Lung microvascular endothelial cell (primary cell): ENCODE measurements at places on chromosomes 2 and 18.

GRCh38 chr18:79738041-79738461, 58.4 kb downstream of the CTDP1 start:
- no peak for DNase-seq

- peak; percentile 46 for DNase-seq
These were observed 1.3 kb downstream of the CCDC68 start for GRCh38 chr18:54957996-54958395.

- DNase-seq = no peak
These were observed 12.5 kb upstream of the HOXD1 start for GRCh38 chr2:176175709-176176607.

DNA sequence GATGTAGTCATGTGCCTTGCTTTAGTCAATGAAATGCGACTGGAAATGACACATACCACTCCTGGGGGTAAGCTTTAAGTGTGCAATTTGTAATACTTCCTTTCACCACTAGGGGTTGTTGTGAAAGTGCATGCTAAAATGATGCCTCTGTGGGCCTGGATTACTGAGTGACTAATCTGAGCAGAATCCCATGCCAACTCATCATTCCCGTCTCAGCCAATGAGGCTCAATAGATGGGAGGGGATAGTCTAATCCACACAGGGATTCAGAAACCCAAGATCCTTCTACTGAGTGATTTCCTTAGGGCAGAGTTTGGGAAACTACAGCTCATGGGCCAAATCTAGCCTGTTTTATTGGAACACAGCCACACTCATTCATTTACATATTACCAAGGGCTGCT, 54.0 kb downstream of the HRH4 start:
- DNase-seq = peak; percentile 55

- DNase-seq = no peak
These were observed 71.0 kb downstream of the PDE1A start for GRCh38 chr2:182355815-182356214.

GRCh38 chr2:105537920-105538319, 139.1 kb upstream of the FHL2 start:
- no peak for DNase-seq

DNA sequence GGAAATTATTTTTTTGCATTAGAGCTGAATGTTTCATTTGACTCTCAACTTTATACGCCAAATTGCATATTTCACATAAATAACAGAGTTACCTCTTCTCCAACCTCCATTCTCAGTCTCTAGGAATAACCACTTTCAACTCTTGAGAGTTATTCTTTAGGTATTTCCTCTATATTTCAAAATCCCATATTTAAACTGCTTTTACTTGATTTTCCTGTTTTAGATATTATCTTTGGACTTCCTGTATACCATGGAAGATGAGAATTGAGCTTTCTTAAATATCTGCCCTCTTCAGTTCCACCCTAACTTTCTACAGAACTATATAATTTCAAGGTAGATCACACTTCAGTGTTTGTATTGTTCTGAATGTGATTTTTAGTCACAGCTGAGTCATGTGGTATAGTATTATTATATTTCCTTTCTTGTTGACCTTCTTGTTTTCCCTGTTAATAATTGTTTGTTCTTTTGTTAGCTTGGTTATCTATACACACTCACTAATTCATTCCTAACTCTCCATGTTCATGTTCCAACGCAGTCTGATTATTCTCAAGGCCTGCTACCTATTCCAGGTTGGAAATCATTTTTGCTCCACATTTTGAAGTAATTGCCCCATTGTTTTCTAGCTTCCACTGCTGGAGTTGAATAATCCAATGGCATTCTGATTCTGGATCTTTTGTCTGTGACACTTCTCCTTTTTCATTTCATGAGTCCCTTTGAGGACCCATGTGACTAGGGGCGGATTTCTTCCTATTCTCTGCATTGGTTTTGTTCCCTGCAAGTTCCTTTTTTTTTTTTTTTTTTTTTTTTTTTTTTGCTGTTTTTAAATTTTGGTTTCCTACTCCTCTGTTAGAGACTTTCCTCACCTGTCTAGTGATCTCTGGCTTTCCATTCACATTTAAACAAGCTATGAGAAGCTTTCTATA, 156.8 kb upstream of the RBMS1 start:
- DNase-seq = no peak

DNA sequence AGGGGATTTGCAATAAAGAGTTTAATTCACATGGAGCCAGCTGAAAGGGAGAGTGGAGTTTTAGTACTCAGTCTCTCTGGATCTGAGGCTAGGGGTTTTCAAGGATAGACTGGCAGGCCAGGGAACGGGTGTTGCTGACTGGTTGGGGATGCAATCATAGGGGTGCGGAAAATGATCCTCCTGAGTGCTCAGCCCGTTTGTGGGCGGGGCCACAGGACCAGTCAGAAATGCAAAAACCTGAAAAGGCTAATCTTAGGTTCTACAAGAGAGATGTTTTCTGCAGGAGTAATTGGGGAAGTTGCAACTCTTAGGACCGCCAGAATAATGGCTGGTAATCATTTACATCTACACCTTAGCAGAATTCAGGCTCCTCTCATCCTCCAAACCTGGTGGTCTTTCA, 2.5 kb downstream of the NFU1 start:
- DNase-seq = no peak

- no peak for DNase-seq
These were observed 18.3 kb upstream of the ENOSF1 start for GRCh38 chr18:730692-731091.

GRCh38 chr2:167706800-167707199, 540.6 kb downstream of the STK39 start:
- no peak for DNase-seq

DNA sequence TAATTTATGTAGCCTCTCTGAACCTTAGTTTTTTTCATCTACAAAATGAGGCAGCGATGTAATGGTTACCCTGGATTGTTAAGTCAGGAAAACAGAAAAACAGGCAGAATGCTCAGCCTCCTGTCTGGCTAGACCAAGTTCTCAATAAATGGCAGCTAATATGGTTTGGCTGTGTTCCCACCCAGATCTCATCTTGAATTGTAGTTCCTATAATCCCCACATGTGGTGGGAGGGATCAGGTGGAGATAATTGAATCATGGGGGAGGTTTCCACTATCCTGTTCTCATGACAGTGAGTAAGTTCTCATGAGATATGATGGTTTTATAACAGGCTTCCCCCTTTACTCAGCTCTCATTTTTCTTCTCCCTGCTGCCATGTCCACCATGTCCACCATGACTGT, 220.0 kb downstream of the CMPK2 start:
- DNase-seq = no peak

GRCh38 chr2:69545477-69545932, 98.0 kb downstream of the AAK1 start:
- no peak for DNase-seq

GRCh38 chr2:66464930-66465637, 30.2 kb downstream of the MEIS1 start:
- no peak for DNase-seq

DNA sequence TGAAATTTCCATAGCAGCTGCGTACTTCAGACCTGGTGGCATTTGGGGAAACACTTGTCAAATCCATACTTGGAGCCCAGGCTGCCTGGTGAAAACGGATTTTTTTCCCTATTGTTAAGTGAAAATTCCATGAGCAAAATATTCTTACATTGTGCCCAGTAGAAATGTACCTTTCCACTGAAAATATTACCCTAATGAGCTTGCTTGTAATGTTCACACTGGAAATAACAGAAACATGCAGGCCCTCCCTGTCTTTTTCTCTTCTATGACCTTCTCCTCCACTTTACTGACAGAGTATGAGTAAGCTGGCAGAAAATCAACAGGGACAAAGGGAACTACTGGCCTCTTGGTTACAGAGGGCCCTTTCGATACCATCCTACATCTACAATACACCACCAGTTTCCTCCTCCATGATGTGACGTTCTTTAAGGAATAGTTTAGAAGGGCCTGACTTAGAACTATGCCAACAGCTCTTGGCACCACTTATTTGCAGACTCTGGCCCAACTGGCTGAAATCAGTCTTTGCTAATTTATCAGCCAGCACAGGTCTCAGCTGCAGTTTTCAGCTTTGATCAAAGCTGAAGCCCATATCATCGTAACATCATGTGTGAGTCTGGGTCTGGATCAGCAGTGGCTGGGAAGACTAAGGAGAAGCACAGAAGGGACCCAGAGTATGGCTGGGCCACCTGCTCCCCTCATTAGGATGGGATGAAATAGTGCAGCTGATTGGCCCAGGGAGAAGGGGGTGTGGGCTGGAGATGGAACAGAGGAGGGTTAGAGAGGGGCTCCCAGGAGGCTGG, 272.2 kb upstream of the ID2 start:
- no peak for DNase-seq

DNA sequence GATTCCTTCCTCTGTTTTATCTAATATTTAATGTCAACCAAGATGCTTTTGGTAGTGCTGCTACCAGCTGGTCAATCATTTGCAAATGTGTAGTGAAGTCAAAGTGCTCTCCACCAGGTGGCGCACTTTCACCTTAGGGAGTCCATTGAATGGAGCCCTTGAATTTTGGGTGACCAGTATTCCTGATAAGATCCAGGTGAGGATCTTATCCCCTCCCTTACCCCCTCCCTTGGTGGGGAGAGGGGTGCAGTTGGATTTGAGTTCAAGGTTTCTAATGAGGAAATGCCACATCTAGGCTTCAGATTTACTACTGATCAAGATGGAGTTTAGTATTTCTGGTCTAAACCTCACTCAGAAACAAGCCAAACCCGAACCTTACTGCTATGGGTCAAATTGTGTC, 12.0 kb upstream of the E2F6 start:
- peak; percentile 86 for DNase-seq

DNA sequence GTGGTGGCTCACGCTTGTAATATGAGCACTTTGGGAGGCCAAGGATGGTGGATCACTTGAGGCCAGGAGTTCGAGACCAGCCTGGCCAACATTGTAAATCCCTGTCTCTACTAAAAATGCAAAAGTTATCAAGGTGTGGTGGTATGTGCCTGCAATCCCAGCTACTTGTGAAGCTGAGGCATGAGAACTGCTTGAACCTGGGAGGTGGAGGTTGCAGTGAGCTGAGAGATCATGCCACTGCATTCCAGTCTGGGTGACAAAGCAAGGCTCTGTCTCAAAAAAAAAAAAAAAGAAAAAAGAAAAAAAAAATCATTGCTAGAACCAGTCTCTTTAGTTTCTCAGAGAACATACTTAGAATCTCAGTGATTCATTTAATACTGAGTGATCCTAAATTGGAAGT, 217.1 kb downstream of the DYM start:
- DNase-seq = no peak

- DNase-seq = peak; percentile 86
These were observed 87.5 kb upstream of the CTAGE1 start for GRCh38 chr18:22505141-22505591.

DNA sequence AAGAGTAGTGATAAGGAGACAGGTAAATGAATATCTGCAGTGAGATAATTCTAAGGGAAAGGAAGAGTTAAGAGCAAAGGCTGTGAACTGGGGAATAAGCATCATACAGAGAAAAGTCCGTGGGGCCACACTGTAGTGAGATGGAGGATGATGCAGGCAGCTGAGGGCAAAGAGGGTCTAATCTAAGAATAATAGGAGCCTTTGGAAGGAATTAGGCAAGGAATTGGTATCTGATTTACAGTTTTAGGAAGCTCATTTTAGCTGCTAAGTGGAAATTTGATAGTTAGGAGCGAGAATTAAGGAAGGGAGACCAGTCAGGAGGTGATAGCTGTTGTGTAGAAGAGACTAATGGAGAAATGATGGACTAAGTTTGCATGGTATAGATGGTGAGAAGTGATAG, 43.5 kb downstream of the KIF5C start:
- no peak for DNase-seq

DNA sequence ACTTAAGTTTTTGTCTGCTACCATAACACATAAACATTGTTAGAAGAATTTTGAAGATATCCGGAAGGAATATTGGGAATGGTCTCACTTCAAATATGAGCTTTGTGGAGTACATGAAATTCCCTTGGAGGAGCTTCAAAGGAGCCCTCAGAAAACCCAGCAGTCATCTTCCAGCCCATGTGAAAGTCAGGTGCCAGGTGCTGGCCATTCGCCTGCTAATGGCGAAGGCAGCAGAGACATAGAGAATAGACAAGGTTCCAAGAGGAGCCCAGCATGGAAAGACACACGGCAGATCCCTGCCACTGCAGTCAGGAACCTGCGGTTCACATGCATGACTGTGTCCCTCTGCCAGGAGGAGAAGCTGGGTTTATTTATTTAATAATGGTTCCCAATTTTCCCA, 40.0 kb upstream of the EPG5 start:
- DNase-seq = no peak

GRCh38 chr18:12242658-12243260, 11.4 kb upstream of the CIDEA start:
- no peak for DNase-seq

DNA sequence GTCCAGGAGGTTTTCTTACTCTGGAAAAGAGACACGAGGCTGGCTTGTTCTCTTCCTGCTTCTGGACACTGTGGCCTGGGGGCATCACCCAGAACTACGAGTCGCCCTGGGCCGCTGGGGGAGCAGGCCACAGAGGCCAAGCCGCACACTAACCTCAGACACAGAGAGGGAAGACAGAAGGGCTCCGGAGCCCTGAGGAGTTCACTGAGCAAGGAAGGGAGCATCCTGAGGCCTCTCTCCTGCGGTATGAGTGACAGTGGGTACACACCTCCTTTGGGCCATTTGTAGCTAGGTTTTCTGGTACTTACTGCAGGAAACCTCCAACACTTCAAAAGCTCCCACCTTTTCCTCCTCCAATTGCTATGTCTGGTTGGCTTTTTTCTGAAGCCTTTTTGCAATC, 494.1 kb downstream of the DLGAP1 start:
- DNase-seq = no peak

GRCh38 chr2:170813611-170814532, 2.8 kb upstream of the GAD1 start:
- DNase-seq = peak; percentile 61

- no peak for DNase-seq
These were observed 198.5 kb upstream of the SMIM21 start for GRCh38 chr18:75625966-75626365.

DNA sequence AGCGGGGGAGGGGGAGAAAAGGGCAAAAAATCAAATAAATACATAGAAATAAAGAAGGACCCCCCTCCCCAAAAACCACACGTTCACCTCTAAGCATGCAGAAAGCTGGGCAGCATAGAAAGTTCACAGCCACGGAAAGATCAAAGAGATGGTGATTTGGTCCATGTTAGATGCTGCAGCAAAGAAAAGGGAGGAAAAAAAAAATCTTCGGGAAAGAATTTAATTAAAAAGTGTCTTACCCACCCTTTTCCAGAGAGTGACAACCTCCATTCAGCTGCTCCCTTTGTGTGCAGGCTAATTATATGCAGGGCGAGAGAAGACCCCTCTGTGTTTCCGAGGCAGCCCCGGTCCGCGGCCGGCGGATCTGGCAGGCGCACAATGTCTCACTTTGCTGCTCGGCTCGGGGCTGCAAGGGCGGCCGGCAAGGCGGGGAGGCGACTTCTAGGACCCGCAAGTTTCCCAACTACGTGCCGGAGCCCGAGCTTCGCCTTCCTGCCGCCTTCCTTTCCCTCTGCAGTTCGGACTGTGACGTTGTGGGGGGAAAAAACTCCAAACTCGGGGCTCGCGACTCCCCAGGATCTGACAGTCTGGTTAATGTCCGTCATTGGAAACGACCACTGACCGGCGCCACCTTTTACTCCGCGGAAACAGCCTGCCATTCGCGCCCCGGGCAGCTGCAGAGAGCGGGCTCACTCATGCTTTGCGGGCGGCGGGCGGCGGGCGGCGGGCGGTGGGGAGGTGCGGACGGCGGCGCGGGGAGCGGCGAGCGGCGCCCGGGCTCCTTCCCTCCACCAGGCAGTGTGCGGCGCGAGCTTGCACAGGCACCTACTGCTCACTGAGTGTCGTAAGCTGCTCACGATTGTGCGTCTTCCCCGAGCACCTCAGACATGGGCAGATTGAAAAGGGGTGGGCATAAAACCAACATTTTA, at the start of gene LRRTM1:
LRRTM1 (minus strand) TSS at position 844 of the 929 bp plus-strand sequence. CDS start 933 bp downstream, outside the sequence.
- no peak for DNase-seq
